Trophoblast cell (in vitro differentiated cells and primary cell): ENCODE measurements at places on chromosomes 1 and 21.
A peak's percentile ranks its signal among the peaks of the same experiment; 100 is the strongest.

- no peak for DNase-seq
Measured at GRCh38 chr1:35475856-35476674, 81.1 kb downstream of the KIAA0319L start.

- DNase-seq = no peak
Measured at GRCh38 chr1:220219865-220220698, 52.2 kb downstream of the RAB3GAP2 start.

DNA sequence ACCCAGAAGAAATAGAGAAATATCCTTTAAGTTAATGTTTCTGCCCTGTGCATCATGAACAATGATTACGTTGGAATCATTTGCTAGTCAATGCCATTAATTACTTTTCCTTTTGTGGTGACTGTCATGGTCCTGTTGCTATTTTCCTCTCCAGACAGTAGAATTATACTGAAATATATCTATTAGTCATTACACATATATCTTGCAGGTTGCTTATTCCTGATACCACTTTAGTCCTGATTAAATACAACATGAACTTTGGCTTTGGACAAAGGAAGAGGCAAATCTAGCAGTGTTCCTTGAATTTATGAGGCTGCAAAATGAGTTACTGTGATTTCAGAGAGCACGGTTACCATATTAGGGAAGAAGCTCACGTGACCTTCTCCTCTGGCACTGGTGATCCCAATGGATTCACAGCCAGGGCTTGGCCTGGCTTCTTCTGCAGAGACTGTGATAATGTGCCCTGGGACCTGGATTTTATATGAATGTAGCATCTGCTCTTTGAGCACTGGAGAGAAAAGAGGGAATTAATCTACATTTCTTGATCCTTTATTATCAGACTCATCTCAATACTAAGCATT is 12.4 kb upstream of the KRTAP19-8 start:
- DNase-seq = no peak

DNA sequence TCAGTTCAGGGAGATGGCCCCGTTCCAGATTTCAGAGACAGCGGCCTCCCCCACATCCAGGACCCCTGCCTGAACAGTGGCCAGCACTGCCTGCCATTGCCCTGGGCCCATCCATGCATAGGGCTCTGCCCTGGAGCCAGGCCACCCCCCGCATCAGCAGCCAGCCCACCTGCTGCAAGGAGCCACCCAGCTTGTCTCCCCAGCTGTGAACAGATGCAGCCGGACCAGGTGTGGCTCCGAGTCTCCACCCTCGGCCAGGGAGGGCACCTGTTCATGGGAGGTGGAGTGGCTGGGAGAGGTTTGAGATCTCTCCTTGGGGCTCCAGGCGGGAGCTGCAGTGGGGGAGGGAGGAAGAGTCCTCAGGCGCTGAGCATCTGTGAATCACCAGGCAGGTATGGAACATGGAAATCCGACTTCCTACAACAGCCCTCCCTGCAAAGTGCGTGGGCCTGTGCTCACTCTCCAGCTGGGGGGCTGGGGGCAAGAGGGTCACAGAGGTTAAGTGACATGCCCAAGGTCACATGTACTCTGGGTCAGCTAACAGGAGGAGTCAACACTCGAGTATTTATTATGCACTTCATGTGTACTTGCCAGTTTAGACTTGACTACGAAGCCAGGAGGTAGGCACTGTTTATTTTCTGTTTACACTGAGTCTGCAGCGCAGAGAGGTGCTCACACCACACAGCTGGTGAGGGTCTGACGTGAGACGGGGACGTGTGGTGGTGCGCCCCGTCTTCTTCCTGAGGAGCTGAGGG is 4.8 kb upstream of the HES5 start:
- peak; percentile 83 for DNase-seq

- no peak for DNase-seq
Measured at GRCh38 chr1:223784541-223784940, 61.2 kb downstream of the TP53BP2 start.

DNA sequence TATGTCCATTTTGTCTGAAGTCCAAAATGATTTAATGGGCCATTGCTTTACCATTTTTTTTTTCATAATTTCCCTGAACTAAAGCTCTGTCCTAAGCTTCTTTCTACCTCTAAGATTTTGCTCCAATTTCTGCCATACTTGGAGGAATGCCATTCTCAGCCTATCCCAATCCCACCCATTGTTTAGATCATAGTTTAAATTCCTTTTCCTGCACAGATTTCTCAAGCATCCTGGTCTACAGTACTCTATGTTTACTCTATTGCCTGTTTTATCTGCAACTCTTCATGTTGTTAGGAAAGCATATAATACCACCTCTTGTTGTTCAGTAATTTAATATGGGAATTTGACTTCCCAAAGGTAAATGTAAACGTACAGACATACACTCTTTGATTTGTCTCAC is 30.8 kb downstream of the ADAMTS1 start:
- no peak for DNase-seq

- DNase-seq = no peak
Measured at GRCh38 chr1:200627575-200628222, 7.1 kb upstream of the KIF14 start.

- peak; percentile 56 for DNase-seq
Measured at GRCh38 chr1:18414321-18414720, 66.4 kb upstream of the KLHDC7A start.

DNA sequence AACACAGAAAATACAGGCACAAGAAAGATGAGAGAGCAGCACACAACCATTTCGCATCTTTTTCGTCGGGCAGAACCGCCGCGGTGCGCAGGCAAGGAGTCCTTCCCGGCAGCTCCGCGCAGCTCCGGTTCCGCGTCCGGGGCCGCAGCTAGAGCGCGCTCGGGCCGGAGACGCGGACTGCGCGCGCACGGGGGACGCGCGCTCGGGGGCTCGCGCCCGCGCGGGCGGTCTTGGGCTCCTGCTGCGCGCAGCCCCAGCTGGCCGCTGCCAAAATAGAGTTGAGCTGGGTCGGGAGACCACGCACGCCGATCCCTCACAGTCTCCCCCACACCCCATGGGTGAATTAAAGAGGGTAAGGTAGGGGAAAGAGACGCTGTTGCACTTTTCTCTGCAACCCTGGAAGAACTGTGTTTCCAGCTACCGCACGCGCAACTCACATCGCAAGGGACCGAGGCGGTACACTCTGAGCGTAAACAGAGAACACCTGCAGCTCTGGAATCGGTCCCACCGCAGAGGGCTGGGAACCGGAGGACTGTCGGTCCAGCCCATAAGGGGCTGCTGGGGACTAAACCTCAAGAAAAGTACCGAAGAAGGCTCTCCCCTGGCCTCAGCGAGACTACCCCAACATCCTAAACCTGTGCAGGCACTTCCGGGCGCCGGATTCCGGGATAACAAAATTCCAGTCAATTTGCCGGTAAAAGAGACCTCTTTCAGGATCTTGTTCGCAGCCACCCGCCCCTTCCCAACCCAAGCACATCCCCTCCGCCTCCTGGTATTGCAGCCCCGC is 1.7 kb downstream of the NR5A2 start:
- no peak for DNase-seq

DNA sequence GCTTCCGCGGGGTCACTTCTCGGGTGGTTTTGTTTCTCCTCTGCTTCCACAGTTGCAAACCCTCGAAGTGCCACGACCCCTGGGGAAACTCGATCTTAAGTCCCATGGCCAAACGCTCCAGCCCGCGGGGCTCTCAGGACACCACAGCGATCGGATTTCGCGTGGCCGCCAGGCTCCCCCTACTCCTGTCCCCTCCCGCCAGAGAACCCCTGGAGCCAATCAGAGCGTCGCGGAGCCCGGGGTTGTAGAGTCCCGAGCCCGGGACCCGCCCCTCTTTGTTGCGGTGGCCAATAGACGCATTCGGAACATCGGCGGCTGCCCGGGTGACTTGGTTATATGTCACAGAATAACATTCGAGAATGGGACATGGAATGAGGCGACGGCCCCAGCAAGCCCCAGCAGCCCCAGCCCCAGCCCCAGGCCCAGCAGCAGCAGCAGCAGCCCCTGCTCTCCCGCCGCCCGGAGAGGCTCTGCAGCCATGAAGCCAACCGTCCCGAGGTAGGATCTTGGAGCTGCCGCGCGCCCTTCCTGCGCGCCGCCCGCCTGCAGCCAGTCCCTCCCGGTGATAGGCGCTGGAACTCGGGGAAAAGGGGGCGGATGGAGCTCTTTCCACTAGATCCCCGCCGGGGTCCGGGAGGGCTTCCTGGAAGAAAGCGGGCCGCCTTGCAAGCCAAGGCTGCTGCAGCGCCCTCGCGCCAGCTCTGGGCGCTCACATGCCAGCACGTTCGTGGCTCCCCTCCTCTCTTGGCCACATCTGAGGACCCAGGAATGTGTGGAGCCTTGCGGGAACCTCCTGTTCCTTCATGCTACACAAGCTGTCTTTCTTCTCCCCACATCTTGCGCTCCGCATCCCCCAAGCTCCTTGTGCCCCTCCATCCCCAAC is at the start of gene VASH2:
VASH2 (plus strand) TSS at position 299 of the 883 bp plus-strand sequence. CDS start 1,002 bp downstream, outside the sequence.
- peak; percentile 78 for DNase-seq

DNA sequence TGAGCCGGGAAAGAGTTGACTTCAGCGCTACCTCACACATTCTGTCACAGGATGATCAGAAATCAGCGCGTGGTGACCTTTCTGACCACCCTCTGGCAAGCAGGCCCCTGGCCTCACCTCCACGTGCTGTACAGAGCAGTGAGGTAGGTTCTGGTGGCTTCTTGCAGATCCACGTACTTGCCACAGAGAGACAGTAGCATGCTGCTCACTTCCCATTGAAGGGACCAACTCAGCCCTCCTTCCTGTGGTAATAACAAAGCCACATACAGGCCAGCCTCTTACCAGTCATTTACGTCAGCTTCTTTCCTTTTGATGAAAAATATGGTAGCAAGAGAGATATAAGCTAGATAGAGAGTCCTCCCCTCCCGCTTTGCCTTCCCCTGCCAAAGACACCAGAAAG is 200.7 kb downstream of the CHRM3 start:
- DNase-seq = peak; percentile 17
